ENCODE measurements at places on chromosomes 4 and X.

- no peak for DNase-seq
Observed at GRCh38 chr4:8289956-8290700, 20.6 kb downstream of the HTRA3 start.

GRCh38 chr4:154939851-154940250 lies 158.8 kb downstream of the RBM46 start:
- DNase-seq = no peak

DNA sequence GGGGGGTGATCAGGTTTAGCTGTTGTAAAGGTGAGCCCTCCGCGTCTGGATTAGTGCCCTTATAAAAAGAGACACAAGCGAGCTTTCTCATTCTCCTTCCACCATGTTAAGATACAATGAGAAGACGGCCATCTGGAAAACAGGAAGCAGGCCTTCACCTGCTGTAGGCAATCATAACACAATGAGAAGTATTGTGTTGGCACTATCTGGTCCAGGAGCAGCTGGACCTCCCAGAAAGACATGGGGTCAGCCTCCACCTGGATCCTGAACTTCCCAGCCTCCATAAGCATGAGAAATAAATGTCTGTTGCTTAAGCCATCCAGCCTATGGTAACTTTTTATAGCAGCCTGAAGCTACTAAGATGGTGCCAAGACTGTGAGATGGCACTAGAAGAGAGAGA lies 8.6 kb upstream of the SMIM20 start:
- no peak for DNase-seq

- no peak for DNase-seq
Observed at GRCh38 chr4:8392591-8393190, 47.8 kb downstream of the ACOX3 start.

DNA sequence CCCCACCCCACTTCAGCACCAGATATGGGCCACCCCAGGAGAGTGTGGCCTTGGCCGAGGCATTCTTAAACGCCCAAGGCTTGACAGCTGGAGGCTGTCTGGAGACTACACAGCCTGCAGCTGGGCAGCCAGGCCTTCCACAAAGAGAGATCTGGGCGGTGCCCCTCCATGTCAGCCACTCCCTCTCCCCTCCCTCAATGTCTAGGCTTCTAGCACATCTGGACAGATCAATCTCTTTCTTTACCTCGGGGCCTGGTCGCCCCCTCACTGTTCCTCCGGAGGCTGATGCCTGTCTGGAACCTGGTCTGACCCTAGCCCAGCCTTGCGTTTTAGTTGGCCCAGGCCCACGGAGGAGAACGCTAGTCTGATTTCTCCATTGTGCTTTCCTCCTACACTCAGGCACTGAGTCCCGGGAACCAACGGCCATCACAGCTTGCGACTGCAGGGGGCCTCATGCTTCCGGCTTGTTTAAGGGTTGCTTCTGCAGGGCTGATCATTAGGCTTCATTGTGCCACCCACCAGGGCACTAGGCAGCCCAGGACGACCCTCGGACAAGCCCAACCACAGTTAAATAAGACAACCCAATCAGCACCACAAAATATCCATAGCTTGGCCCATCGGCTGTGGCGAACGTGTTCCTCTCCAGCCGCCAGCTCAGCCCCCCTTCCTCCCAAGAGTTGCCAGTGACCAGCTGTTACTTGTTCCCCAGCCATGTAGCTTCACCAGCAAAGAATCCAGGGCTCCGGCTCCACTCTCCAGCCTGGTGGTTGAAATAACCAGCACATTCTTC lies 200.6 kb downstream of the BCOR start:
- DNase-seq = no peak

DNA sequence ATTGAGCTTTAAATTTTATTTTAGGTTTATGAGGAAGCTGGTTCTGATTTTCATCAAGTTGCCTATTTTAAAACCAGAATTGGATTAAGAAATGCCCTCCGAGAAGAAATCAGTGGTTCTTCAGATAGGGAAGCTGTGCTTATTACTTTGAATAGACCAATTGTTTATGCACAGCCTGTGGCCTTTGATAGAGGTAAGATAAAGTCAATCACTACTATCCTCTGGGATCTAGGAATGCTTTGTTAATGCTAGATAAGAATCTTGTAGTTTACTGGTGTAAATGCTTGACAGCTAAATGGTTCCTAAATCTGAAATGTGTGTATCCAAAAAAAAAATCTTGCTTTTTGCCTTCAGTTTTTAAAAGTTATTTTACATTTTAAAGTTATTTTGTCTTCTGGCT lies 73.0 kb upstream of the ADAD1 start:
- DNase-seq = no peak

DNA sequence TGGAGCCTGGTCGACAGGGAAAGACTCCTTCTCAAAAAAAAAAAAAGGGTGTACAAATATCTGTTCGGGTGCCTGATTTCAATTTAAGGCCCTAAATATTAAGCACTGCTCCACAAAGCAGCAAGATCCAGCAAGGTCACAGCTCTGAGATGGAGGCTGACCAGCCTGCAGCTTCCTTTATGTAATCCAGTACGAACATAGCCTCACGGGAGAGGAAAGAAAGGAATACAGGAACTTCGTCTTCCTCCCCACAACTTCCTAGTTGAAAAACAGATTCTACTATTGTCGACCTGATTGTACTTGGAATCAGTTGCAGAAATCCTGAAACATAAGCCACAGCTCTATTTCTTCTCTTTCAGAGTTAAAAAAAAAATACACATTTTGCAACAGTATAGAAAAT lies 53.5 kb upstream of the TBC1D9 start:
- DNase-seq = no peak

DNA sequence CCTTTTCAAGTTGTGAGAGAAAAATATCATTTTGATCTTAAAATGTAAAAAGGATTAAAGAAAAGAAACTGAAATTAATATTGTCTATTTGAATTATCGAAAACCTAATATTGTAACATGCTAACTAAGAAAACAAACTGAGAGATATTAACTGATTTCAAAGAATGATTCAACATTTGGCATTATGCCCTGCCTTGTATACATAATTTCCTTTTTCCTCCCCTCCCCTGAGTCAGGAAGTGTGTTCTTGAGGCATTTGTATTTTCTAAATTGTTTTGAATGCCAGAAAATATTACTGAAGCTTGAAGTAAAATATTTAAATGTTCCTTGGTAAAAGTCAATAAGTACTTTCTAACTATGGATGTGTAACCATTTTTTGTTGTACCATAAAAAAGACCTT lies 49.4 kb downstream of the RPS6KA3 start:
- no peak for DNase-seq

DNA sequence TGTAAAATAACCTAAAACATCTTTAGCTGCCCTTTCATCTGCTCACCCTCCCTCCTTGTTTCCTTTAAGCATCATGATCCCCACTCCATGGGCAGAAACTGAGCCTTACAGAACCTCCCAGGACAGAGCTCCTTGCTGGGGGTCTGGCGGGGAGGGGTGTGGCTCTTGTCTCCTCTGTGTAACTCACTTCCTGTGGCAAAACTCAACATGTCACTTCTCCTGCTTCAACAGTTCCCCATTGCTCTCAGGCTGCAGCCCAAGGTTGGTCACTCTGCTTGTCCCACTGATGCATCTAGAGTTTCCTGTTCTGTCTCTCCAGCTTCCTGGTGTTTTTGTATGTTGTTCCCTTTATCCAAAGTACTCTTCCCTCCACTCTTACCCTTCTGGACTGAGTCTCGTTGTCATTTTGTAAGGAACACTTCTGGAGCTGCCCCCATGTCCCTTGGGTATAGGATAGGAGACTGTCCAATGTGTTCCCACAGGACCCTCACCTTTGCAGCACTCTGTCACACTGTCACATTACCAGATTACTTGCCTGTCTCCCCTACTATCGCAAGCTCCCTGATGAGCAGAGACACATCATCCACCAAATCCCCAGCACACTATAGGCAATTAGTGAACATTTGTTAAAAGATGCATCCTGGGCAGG lies 19.6 kb downstream of the TMEM31 start:
- no peak for DNase-seq

- DNase-seq = no peak
Observed at GRCh38 chrX:68083510-68083909, 349.8 kb downstream of the OPHN1 start.
